ENCODE measurements at places on chromosomes 11 and 22.

GRCh38 chr11:117900121-117900648, 23.7 kb upstream of the FXYD6 start:
- no peak for DNase-seq

DNA sequence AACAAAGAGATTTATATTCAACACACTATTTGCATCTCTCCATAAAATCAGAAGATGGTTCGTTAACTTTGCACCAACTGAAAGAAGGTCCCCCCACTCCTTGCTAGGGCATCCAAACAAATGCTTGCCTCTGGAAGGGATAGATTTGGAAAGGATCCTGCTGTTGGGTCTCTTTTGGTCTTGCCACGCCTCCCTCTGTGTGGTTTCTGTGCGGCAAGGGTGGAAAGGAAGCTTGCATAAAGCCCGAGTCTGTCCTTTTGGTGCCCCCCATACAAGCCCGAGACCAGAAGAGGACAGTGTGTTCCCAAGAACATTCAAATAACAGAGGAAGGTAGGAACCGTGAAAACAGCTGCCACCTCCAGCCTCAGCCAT, 15.1 kb downstream of the SCGB1A1 start:
- no peak for DNase-seq

DNA sequence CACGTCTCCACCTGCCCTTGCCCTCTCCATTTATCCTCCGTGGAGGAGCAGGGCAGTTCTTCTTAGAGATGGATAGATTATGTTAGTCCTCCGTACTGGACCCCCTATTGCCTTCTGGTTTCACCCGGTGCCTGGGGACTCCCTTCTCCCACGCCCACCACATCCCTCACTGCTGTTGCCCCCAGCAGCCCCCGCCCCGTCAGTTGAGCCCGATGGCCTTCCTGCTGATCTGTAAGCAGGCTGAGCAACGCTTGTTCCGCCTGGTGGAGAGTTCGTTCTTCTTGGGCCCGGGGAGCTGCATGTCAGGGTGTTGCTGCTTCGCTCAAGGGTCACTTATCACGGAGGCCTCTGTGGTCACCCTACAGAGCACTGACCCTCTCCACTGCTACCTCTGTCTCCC, 34.2 kb downstream of the B3GAT1 start:
- no peak for DNase-seq

DNA sequence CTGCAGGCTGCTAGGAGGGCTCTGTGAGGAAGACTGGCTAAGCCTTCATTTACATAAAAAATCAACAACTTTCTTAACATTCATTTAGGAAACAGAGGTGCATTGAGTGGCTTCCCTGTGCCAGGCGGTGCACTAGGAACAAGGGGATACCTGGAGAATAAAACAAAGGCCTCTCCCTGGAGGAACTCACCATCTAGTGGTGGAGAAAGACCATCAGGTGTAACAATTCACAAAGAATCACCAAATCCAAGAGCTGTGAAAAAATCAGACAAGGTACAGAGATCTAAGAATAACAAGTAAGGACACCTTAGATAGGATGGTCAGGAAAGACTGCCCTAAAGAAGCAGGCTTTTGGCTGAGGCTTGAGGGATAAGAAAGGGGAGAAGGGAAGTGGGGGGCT, 40.3 kb downstream of the CSNK2A3 start:
- no peak for DNase-seq

- DNase-seq: no peak
Measured at GRCh38 chr22:21041937-21042336, 3.8 kb upstream of the LRRC74B start.

- DNase-seq: no peak
Measured at GRCh38 chr11:7462706-7463105, 22.6 kb upstream of the OLFML1 start.

- peak; percentile 2 for DNase-seq
Measured at GRCh38 chr11:65777821-65778361, 2.9 kb downstream of the AP5B1 start.

DNA sequence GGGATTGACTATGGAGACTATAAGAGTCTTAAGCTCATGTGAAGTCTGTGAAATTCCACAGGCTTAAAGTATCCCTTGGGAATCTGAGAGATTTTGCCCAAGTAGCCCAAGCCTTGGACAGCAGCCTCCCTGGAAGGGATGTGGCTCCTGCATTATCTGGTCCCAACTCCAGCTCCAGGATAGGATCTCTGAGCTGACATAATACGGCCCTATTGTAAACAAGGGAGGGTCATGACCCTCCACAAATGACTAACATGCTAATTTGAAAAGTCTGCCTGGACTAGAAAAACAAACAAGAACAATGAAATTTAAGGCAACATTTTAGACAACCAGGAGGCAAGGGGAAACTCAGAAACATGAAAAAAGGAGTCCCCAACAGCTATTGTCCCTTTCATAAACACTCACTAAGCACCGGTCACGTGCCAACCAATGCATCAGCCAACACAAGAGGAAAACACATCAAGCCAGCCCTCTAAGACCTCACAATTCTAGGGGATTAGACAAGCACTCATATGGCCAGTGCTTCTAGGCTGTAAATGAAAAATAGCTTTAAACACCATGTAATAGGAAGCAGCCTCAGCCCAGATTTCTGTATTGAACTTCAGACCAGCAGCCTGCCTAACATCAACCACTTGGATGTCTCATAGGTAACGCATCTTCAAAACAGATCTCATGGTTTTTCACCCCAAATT, 101.2 kb upstream of the TIMP3 start:
- no peak for DNase-seq

GRCh38 chr11:71109586-71109985, 142.8 kb downstream of the SHANK2 start:
- no peak for DNase-seq

DNA sequence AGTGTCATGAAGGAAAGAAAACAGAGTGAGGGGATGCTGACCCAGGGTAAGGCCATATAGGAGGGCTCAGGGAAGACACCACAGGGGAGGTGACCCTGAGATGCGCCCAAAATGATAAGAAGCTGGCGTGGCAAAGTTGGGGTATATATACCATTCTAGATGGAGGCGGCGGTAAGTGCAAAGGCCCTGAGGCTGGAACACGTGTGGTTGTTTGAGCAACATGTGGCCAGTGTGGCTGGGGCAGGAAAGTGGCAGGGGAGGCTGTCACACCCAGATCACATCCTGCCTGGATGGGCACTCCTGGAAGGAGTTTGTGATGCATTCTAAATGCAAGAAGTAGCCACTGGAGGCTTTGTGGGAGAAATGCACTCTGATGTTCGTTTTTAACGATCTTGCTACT, 70.2 kb downstream of the CYTH4 start:
- DNase-seq: no peak

DNA sequence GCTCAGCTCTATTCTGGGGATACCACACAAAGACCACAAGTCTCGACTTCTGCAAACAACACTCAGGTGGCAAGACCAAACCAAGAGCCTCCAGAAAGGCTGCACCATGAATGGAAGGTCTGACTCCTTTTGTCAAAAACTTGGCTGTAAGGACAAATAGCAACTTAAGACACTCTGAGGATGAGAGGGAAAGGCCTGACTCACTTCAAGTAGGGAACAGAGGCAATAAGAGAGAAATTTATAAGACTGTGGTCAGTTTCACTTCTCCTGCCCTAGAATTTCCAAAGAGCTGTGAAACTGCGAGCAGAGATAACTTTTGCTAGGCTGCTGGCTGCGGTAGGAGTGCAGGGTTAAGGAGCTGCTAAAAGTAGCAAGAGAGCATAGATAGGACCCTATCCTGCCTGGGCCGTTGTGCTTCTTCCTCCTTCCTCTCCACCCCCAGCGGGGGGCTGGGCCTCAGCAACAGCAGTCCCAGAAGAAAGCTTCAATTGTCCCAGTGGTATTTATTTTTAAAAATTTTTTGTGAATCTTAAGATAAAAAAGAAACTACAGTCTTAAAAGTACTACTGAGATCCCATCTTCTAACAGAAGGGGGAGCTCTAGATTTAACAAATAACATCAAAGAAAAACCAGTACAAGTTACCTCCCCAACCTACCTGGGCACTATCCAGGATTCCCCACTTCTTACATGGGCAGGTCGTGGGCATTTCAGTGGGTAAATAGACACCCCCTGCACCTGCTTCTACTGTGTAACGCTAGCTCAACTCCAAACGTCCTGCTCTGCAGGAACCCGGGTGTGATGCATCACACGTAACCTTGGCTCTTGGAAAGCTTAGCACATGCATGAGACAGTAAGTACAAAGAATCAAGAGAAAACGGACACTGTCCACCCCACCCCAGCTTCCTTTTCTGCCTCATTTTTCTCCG, 66.4 kb downstream of the SGSM3 start:
- peak; percentile 23 for DNase-seq

- DNase-seq: no peak
Measured at GRCh38 chr11:19382131-19382611, 141.4 kb upstream of the E2F8 start.

DNA sequence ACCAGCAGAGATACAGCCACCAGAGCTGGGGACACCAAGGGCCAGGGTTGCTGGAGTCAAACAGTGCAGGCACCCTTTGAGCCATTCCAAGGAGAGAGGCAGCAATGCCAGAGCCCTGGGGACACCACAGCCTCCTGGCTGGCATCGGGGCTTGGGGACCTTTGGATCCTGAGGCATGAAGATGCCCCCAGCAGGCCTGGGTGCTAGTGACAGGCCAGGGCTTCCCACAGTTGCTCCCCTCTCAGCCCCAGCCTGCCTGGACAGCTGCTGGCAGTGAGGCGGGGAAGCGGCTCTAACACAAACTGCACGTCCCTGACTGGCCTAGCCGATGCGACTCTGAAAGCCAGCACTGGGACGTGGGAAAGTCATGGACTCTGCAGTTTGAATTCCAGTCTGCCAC, 2.7 kb downstream of the CD5 start:
- no peak for DNase-seq

GRCh38 chr22:27699383-27700019, 102.1 kb downstream of the MN1 start:
- no peak for DNase-seq

GRCh38 chr22:45163099-45163450, 650 bp upstream of the NUP50 start:
- DNase-seq: no peak

- no peak for DNase-seq
Measured at GRCh38 chr11:118604566-118604965, 2.8 kb upstream of the PHLDB1 start.

DNA sequence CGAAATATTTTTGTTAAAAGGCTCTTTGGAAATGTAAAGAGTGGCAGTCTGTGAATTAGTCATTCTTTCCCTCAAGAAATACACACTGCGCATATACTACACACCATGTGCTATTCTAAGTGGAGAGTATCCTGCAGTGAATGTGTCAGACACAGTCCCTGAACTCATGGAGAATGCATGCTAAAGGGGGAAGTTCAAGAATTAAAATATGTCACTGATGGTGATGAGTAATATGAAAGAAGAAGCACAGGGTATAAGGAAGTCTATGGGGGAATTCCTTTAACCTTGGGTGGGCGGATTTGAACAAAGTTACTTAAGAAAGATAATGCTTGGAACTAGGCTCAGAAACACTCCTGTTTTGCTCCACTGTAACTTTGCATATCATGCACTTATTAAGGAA, 153.0 kb downstream of the LRRC4C start:
- no peak for DNase-seq

DNA sequence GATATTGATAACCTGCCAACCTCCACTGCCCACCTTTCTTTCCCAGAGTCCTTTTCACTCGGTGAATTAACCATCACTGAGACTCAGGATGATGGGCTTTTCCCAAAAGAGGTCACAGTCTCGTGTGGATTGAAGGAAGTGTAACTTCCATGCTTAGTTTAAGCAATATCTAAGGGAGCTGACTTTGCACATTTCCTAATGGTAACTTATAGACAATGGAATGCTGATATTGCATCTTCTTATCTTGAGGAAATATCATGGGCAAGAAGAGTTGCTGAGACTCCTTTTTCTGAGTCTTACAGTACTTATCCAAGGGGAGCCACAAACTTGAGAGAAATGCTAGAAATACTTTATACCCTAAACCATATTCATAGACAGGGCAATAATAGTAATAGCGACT, 8.8 kb downstream of the BARX2 start:
- DNase-seq: no peak

DNA sequence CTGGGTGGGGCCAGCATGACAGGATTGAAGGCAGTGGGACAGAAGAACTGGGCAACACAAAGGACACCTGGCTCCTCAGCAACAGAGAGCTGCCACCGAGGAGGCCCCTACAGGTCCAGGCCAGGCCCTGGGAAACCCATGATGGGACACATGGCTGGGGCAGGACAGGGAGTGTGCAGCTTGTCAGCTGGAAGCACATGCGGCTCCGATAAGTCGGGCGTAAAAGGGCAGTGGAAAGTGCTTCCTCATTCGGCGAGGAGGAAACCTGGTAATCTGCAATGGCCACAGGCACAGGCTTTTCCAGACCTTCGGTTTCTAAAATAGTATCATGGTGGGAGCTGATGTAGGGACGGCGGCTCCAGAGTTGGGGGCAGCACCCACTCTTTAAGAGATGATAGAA, 16.5 kb downstream of the GNAZ start:
- no peak for DNase-seq

GRCh38 chr22:46394622-46395021, 59.1 kb downstream of the TRMU start:
- DNase-seq: no peak

DNA sequence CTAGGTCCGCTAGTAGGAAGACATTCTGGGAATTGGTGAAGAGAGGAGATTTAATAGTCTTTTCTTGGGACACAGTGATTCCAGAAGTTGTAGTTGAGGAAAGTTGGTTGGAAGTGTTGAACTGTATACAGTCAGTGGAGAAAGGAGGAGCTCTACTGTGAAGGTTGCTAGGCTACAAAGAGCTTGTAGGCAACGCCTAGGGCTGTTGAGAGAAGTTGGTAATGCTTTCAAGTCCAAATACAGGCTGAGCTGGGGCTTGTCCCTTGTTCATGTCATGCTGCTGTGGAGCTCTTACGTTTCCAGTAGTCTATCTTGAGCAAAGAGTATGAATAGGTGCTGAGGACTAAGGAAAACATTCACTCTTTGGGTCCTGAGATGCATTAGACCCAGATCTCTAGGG, 1.1 kb downstream of the TBCEL start:
- DNase-seq: no peak

DNA sequence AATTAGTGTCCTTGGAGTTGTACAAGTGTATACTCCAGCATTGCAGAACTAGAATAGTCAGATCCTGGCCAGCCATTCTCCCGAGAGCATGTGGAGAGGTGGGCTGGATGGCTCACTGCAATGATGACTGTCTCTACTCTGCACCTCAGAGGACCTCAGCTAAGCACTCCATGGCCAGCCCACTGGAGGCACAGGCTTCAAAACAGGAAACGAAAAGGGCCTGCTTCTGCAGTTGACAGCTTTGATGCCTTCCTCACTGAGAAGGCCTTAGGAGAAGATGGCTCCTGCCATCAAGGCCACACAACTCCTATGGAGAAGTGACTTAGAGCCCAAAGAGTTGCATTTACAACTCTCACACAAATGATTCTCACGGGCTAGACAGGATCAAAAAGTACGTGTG, 9.1 kb downstream of the POLD4 start:
- no peak for DNase-seq

GRCh38 chr11:74269161-74269811, 42.2 kb downstream of the P4HA3 start:
- DNase-seq: peak; percentile 15

- DNase-seq: peak; percentile 19
Measured at GRCh38 chr11:110463153-110463552, 33.4 kb downstream of the FDX1 start.

- DNase-seq: no peak
Measured at GRCh38 chr11:88594274-88594950, 256.9 kb upstream of the CTSC start.

- no peak for DNase-seq
Measured at GRCh38 chr11:115579181-115579825, 75.1 kb upstream of the CADM1 start.

GRCh38 chr11:63583357-63583677, 20.1 kb upstream of the PLAAT2 start:
- DNase-seq: no peak

Data from activated CD4-positive, alpha-beta T cell treated with anti-CD3 and anti-CD28 coated beads, Interleukin-2, amount 50 U/mL, for 48 hours (primary cell).